ENCODE measurements at places on chromosomes 2 and 18.
A peak's percentile ranks its signal among the peaks of the same experiment; 100 is the strongest.

- no peak for DNase-seq
These were observed 48.9 kb upstream of the COBLL1 start for GRCh38 chr2:164890544-164890943.

DNA sequence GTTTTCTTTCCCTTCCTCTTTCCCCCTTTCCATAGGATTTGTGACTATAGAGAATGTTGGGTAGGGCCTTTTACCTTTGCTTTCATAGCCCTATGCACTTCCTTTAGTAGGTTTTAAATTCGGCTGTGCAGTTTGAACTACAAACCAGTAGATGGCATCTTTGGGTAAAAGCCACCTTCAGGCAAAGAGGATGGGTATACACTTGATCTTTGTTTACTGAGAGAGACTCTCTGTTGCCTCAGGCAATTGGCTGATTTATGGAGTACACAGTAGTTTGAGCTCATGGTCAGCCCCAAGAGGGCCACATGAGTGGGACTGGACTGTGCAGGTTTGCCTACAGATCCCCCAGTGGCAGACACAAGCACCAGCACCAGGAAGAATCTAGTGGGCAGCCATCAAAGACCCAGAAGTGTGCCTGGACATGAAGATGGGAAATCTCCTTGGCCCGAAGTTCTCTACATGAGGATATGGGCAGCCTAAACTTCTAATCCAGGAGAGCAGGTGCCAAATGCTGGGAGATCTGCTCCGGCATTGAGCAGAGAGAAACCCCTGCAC is 1304.3 kb upstream of the DDX18 start:
- DNase-seq = peak; percentile 4

- DNase-seq = no peak
These were observed 9.3 kb downstream of the TEKT4 start for GRCh38 chr2:94880507-94880906.

GRCh38 chr18:24366328-24366727 is 31.3 kb downstream of the OSBPL1A start:
- no peak for DNase-seq

- no peak for DNase-seq
These were observed 572.6 kb downstream of the TRIB2 start for GRCh38 chr2:13289310-13289709.

DNA sequence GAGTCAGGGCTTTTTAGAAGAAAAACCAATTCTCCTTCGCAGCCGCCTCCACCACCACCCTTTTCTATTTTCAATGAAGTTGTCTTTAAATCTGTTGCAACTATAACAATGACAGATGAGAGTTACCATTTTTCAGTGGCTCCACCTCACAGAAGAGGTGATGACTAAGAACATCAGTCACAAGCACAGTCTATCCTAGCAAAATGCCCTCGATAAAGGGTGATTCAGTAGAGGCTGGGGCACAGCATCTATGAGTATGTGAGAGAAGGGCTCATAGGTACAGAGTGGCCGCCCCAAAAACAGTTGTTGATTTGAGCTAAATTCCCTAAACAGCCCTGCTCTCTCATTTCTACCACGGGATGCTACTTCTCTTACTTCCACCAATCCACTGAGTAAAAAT is 310.8 kb upstream of the MGAT5 start:
- no peak for DNase-seq

DNA sequence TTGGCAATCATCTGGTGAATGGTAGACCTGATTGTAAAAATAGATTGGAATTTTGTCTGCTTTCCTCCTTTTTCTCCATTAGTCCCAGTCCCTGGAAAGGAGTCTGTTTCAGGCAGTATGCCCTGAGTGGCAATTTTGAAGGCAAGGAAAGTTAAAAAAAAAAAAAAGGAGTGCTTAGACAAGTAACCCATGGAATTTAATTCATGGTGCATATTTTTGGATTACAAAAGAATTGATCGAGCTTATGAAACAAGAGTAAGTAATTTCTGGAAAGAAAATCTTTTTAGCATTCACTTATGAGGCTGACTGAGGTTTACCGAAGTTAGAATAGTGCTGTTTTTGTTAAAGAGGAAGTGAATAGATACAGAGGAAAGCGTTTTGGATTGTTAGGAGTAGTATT is 29.4 kb upstream of the TMEM178A start:
- no peak for DNase-seq

GRCh38 chr2:149562324-149562723 is 25.3 kb downstream of the MMADHC start:
- peak; percentile 56 for DNase-seq

DNA sequence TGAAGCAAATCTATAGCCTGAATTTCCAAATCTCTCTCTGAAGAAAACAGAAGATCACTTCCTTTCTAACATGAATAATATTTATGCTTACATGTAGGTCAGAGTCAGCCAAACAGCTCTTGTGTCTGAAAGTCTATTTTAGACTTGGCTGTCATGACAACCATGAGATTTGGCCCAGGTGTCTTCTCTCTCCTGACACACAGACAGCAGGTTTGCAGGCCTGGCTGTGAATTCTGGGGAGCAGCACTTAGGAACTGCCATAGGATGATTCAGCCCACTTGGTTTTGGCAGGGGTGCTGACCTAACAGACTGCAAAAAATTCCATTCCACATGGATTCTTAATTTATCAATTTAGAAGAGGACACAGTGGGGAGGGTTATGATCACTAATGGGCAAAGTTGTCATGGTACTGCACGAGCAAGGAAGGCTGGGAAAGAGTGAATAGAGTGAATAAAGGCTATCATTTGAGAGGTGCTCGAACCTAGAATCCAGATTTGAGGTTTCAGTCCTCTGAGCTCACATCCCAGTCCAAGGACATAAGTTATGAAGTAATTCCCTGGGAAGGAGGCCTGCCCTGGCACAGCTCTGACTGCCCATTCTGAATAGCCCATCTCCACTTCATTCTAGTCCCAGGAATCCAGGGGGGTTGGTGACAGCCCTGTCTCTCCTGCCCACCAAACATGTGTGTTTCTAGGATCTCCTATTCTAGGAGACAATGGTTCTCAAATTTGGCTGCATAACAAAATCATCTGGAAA is 453.9 kb upstream of the TRIB2 start:
- peak; percentile 52 for DNase-seq

- DNase-seq = no peak
These were observed 90.3 kb downstream of the AKAIN1 start for GRCh38 chr18:5106730-5107129.

GRCh38 chr2:47079515-47080412 is 75.3 kb downstream of the STPG4 start:
- DNase-seq = no peak

GRCh38 chr2:133627741-133628140 is 59.5 kb upstream of the NCKAP5 start:
- DNase-seq = no peak

- DNase-seq = peak; percentile 85
These were observed 141.9 kb downstream of the RHBDD1 start for GRCh38 chr2:226977775-226978190.

DNA sequence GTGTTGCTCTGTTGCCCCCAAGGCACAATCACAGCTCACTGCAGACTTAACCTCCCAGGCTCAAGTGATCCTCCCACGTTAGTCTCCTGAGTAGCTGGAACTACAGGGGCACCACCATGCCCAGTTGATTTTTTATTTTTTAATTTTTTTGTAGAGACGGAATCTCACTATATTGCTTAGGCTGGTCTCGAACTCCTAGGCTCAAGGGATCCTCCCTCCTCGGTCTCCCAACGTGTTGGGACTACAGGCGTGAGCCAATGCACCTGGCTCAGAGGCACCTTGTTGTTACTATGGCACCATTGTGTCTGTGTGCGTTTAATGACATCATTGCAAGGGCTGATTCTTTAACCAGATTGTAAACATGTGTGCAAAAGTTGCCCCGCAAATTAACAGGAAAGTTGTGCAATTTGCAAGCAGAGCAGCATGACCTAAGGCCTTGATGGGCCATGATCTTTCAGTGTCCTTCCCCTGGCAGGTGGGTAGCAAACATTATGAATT is 22.6 kb downstream of the TCF23 start:
- no peak for DNase-seq

GRCh38 chr2:112061840-112062239 is 6.8 kb downstream of the TMEM87B start:
- no peak for DNase-seq

DNA sequence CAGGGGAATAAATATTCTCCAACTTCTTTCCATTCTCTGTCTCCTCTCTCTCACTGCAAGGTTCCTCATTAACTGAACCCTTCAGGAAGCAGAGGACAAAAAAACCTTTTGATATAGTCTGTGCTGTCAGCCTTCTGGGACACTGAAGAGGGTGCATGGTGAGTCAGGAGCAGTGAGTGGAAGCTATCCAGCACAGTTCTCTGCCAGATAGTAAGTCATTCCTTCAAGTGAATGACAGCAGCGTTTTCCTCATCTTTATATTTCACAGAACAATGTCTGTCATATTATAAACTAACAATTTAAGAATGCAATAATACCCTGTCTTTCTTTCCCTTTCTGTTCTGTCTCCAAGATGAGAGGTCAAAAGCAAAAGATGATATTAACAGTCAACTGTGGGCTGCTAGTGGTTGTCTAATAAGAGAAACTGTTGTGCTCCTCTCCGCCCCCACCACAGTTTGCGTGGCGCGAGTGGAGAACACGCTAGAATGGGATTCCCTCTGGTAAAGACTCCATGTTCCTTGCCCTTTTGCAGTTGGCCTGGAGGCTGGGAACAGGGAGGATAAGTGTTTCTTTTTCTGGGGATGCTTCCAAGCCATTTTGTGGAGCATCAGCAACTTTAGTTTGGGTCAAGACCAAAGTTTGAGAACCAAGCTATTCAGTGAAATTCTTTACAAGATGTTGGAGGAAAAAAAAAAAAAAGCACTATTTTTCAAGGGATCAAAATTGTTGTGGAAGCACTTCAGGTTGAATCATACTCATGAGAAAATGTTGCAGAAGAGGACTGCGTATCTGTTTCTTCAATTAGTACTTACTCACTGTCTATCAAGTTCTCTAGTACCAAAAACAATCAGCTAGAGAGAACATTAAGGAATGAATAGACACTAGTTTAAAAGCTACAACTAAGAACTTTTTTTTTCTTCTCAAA is 430.2 kb downstream of the SETBP1 start:
- no peak for DNase-seq

DNA sequence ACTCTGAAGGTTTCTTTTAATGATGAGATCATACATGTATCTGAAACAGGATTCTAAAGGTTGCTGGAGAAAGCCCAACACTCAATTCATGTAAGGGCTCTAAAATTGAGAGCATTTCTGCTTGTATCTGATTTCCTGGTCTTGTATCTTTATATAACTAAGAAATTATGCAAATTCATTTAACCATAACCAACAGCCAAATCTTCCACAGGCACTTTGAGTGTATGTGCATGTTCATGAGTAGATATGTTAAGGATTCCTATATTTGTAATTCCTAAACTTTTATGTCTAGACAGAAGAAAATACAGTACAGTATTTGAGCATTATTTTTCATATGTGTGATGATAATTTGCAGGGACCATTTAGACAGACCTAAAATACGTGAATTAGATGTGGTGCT is 20.4 kb upstream of the PELI1 start:
- DNase-seq = no peak

GRCh38 chr2:180463608-180464007 is 456.5 kb upstream of the CWC22 start:
- no peak for DNase-seq

- no peak for DNase-seq
These were observed 23.7 kb upstream of the MSGN1 start for GRCh38 chr2:17792515-17792914.

DNA sequence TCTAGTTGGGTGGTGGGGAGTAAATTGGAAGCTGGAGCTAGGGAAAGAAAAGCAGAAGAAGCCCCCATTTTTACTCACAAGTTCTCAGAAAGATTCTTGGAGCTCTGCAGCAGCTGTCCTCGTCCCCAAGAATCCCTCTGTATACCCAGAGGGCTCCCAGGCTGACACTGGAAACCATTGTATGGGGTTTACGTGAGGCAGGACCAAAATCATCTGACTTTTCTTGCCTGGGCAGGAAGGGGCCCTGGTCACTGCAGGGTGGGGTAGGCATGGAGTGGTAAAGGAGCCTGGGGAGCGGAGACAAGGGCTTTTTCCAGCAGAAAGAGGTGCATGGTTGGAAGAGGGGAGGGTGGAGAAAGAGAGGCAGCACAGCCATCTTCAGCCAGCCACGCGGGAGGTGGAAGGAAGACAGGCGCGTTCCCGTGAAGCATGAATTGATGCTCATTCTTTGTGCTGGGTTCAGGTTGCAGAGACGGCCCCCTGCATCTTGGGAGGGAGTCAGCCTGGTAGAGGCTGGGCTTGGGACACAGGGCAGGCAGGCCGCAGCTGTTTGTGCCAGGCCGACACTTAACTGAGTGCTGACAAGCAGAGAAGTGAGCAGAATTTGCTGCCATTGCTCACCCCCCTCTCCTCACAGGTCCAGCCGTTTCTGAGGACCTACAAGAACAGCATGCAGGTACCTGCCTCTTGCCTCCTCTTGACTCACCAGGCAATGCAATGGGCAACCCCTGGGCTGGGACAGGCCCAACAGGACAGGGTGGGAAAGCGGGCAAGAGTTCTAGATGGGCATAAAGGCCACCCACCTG is 94.8 kb downstream of the PLB1 start:
- DNase-seq = no peak

DNA sequence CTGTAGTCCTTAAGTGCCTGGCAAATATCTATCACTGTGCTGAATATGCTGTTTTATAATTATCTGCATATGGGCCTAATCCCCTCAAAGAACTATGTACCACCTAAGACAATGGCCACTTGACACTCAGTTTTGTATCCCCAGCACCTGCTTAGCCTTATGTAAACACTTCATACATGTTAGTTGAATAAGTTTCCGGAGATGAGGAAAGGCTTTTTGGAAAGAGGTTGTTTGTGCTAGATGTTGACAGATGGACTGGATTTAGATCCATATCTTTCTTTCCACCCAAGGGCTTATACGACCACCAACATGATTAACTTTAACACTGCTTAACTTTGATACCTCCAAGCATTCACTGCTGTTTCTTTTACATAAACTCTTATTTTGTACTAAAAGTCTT is 63.3 kb downstream of the FAM228A start:
- DNase-seq = no peak

- DNase-seq = no peak
These were observed 34.2 kb downstream of the ATOH8 start for GRCh38 chr2:85787981-85788340.

- DNase-seq = no peak
These were observed 1102.8 kb upstream of the KLHL29 start for GRCh38 chr2:22282220-22282619.

- DNase-seq = no peak
These were observed 10.2 kb upstream of the CCDC74B start for GRCh38 chr2:130154773-130155765.

GRCh38 chr2:217434180-217434975 is 568.4 kb downstream of the TNS1 start:
- peak; percentile 95 for DNase-seq

- peak; percentile 86 for DNase-seq
These were observed 15.5 kb upstream of the SIX2 start for GRCh38 chr2:45024600-45025291.
